Left renal pelvis (tissue), 4 donors: ENCODE measurements at places on chromosomes 5 and 9.

- DNase-seq: no peak
These were observed 561.1 kb downstream of the EBF1 start for GRCh38 chr5:158538506-158539074.

- no peak for DNase-seq
These were observed 210.1 kb upstream of the ZNF608 start for GRCh38 chr5:124956471-124957029.

DNA sequence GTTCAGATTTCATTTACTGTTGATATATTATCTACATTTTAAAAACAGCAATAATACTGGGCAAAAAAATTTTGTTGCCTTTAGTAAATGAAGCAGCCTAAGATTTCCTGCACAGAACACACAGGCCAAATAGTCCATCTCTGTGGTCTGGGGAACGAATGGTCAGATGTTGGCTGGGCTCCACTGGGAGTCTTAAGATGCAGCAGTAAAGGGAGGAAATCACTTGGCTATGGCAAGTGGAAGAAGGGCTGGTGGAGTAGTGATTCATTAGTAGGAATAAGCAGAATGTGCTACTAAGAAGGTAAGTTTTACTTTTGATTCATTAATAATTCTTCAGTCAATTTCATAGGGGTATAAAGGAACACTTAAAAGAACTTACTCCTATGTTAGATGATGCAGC, 91.1 kb upstream of the ARRDC3 start:
- no peak for DNase-seq

DNA sequence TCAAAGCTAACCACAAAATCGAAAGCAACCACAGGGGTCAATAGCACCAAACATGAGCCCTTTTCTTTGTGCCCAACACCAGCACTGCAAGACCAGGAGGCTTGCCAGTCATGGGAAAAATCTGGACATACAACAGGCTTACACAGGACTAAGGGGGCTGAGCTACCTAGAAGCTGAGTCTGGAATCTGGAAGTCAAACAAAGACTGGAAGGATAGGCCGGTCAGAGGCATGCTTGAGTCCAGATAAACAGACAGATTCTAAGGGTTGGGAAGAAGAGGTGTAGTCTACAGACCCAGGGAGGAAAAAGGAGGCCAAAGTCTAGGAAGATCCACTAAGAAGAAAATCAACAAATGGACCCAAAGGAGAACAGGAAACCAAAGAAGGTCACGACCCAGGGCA, 73.3 kb downstream of the MYO10 start:
- no peak for DNase-seq

DNA sequence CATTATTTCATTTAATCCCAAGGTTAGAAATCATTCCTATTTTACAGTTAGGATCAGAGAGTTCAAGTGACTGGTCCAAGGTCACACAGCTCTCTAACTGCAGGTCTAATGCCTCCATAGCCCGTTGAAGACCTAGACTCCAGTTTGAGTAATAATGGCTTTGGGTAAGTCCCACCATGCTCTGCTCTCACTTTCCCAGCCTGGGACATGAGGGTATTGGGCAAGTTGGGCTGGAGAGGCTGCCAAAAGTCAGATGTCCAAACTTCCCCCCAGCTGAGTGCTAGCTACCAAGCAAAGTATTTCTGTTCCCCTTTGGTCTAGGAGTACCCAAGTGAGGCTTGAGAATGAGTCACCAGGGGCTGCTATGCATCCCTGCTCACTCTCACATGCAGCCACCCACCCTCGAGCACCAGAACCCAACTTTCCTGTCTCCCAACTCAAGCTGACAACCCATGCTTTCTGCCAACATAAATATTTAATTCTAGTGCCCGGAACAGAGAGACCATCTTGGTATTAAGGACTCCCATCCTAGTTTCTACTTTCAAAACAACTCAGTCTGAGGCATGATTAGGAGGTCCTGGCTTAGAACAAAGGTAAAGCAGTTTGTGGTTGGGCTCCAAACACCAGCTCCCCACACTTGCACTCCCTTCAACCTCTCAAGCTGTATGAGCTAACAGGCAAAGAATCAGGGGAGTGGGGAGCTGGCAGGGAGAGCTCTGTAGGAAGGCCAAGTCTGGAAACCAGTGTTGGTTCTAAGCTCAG, 236.5 kb upstream of the TRIM32 start:
- no peak for DNase-seq

DNA sequence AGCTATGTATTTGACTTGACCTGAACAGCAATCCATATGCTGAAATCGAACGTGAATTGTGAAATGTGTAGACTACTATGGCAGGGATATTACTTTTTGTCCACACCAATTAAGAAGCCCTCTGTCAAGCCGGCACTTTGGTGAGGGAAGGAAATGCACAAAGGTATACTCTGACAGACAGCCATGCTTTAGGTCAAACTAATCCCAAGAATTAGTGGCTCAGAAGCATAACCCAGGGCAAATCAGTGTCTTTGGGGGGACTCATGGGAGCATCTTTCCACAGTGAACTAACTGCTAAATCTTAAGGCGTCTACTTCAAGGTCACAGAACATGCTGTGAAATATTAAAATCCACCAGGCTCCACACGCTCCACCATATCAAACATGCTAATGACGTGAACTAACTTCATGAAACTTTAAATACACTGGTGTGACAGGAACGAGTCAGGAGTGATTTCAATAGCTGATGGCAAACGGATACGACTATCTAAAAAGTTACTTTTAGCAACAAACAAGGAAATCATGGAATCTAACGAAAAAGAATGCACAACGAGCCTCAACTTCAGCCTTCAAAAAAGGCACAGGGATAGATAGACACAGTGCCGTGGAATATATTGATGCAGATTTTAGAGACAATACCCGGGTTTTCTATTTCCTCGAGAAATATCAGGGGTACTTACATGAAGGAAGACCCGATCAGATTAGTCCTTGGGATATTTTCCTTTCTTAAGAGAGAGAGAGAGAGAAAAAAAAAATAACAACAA, 527 bp downstream of the MEF2C start:
- no peak for DNase-seq

GRCh38 chr9:108776920-108777639, 78.7 kb downstream of the ACTL7B start:
- no peak for DNase-seq

DNA sequence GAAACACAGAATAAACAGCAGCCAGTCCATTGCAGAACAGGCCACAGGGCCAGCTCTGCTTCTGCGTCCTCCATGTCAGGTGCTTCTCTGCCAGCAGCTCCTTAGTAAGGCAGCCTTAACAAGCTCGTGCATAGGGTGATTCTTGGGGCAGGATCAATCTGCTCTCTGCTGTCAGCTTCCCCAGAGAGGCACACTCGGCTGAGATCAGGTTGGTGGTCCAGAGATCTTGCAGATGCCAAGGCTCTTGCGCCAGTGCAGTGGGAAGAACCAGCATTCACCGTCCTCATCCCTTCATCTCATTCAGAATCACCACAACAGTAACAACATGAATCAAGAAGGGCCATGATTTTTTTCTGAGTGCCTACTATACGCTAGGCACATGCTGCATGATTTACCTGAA, 49.0 kb upstream of the ALDH1B1 start:
- no peak for DNase-seq

- DNase-seq: no peak
These were observed 29.6 kb upstream of the KCNMB1 start for GRCh38 chr5:170418736-170419135.

GRCh38 chr9:131650254-131650653, 89.6 kb downstream of the RAPGEF1 start:
- no peak for DNase-seq

GRCh38 chr5:37005946-37006540, 129.5 kb downstream of the NIPBL start:
- peak; percentile 4 for DNase-seq

- no peak for DNase-seq
These were observed 203.2 kb downstream of the TSSK1B start for GRCh38 chr5:113231653-113232000.

DNA sequence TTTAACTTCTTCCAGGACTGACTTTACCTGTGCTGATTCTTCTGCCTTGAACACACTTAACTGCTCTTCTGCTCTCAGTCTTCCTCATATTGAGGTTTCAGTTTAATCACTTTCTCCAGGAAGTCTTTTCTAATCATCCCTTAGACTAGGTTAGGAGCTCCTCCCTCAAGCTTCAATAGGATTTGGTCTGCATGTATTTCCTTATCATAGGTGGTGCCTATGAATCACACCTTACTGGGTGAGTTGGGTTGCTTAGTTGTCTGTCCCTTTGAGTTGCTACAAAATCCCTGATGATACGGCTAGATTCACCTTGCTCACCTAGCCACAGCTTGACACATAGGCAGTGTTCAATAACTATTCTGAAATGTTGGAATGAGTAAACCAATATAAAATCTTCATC, 164.4 kb downstream of the DNAH5 start:
- no peak for DNase-seq

GRCh38 chr5:102932781-102933180, 177.7 kb downstream of the PAM start:
- no peak for DNase-seq

DNA sequence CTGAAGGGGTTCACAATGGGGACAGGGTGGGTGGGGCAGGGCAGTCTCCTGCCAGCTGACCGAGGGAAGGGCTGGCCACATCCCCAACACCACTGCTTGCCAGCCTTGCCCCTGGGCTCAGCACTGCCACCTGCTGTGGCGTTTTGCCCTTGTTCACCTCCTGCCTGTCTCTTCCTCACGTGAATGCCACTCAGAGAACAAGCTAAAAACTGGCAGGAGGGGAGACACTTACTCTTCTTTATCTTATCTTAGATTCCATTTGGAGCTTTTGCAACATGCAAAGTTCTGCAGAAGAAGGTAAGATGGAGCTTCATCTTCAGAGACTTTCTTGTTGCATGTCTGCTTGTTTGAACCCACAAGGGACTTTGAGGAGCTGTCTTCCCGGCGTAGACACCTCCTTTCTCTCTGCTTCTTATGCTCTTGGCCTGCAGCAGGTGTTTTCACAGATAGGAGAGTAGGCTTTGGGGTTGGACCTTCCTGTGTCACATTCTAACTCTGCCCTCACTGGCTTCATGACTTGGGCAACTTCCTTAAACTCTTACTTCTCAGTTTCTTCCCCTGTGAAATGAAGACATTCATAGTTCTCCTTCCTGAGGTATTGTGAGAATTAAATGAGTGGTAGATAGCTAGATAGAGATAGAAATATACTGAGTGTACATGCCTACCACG, 4.1 kb downstream of the LRSAM1 start:
- no peak for DNase-seq

DNA sequence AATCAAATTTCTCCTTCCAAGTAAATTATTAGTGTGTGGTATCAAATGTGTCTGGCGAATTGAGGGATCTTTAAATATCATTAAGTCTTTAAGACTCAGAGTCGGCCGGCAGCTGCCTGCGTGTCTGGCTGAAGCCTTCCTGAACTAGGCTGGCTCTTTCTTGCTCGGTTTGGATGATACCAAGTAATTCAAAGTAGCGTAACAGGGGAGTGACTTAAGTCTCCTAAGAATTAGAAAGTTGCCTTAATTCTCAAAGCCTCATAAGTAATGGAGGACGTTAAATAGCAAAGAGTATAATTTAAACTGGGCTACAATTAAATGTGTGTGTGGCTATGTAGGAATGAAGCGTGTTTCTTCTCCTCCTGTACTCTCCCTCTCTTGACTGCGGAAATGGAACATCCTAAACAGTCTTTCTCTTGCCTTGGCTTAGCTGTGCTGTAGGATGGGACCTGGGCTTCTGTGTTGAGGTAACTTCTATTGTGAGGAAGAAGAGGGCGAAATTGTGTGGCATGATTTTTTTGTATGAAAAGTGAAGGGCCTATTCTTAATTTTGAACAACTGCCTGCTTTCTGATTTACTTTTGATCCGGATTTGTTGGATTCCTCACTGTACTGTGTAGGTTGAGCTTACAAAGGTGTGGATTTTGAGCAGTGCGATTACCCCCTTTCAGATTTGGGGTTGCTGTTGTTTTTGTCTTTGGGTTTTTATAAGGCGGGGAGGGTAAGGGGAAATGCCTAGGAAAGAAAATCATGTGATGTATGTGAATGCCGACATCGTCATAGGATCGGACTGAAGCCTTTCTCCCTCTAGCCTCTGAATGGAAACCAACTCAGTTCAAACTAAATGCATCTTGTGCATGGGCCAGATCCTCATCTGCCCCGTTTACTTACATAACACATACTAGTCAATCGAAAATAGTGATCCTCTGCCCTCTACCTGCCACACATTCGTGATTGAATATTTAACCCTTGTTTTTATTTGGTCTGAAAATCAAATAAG, 29.9 kb downstream of the CPEB4 start:
- DNase-seq: peak; percentile 74

GRCh38 chr9:108779551-108780325, 76.0 kb downstream of the ACTL7B start:
- DNase-seq: no peak

DNA sequence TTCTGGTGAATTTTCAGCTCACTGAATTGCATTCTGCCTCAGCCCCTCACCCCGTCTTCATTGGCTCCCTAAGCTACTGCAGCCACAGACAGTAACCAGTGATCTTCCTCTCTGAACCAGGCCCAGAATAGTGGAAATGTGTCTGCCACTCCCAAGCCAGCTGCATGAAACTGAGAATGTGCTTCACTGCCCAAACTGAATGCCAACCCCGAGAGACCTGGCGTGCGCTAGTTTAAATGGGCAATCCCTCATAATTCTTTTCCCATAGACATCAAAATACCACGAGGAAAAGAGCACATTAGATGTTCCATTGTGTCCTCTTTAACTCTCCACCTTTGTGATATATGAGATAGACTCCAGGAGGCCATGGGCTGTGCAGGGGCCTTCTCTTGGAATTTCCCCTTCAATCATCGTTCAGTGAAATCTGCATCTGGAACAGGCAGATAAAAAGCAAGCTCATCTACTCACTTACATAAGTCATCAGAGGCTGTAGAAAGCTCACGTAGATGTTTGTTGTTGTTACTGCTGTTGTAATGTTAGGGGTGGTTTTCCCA, 320.2 kb downstream of the NFIB start:
- DNase-seq: no peak

GRCh38 chr5:59254055-59254687, 639.4 kb downstream of the PDE4D start:
- DNase-seq: no peak

- DNase-seq: no peak
These were observed 50.0 kb upstream of the ADAMTSL1 start for GRCh38 chr9:18423791-18424531.

DNA sequence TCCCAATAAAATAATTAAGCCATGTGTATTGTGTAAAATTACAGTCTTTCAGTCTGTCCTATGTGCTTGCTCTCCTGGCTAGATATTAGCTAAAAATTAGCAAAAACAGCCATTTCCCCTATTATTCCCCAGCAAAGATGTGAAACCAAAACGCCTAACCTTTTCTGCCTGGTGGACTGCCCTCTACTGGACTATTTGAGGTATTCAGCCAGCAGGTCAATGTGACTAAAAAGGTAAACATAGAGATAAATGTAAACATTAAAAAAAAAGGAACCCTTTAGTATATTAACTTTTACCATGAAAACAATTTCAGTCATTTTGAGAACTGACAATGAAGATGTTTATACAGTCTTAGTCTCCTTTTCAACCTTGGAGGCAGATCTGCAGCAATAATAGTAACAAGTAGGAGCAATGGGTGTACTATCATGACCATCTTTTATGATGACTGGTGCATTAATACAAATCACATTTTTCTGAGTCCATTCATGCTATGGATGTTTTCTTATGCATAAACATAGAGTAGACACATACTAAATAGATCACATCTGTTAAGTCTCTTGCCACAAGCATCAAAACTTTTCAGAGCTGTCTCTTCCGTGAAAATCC, 10.1 kb downstream of the ATG12 start:
- no peak for DNase-seq
